ENCODE measurements at places on chromosomes 1 and 21.

DNA sequence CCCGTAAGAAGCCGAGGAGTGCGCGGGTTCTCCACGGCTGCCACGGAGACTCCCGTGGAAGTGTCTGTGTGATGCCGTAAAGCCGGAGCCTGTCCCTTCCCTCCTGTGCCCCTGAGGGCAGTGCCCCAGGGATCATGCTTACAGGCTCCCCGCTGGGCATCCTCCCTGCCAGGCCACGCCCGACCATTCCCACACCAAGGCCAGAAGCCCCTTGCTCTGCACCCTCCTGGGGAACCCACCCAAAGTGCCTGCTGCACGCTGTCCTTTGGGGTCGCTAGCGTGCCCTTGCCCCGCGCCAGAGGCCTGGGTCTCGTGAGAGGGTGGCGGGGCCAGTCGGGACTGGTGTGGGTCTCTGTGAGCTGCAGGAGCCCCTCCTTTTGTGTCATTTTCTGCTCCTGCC is 228.5 kb upstream of the C1orf174 start:
- no peak for DNase-seq

- no peak for DNase-seq
These were observed 31.7 kb upstream of the KLF17 start for GRCh38 chr1:44086692-44087474.

DNA sequence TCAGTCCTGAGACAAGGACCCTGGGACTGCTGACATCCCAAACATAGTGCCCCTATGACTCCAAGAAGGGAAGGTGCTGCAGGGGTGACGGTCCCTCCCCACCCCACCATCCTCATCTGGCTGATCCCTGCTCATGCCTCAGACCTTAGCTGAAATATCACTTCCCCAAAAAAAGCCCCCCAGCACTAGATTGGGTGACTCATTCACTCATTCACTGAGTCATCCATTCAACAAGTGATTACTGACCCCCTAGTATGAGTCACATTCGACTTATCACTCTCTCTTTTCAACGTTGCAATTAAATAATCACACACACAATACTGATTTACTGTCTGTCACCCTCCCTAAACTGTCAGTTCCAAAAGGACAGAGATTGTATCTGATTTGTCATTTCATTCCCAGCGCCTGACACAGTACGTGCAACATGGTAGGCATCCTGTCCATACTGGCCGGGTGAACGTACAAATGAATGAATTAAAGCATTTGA is 48.6 kb downstream of the HIVEP3 start:
- no peak for DNase-seq

DNA sequence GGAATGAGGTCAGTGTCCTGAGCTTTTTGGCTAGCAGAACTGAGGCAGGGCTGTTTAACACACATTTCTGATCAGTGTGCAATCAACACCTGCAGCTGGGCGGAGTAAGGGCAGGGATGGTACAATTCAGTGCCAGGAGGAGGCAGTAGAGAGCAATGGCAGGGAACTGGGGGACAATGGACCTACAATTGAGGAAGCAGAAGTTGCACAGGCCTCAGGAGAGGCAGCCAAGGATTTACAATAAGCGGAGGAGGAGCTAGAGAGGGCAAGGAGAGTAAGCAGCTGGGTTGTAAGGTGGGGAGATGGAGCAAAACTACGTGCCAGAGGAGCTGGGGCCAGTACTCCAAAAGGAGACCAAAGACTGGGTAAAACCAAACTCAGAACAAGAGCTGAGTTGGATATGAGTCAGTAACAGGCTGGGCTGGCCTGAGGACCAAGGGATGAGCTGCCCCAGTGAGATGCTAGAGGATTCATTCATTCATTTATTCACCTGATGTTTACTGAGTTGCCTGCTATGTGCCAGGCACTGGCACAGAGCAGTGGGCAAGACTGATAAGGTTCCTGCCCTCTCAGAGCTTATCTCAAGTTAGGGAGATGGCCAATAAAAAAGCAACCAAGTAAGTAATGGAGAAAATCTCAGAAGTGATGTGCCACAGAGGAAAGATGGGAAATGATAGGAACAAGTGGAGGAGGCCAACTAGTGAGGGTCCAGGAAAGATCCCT is 10.4 kb upstream of the GALE start:
- no peak for DNase-seq

DNA sequence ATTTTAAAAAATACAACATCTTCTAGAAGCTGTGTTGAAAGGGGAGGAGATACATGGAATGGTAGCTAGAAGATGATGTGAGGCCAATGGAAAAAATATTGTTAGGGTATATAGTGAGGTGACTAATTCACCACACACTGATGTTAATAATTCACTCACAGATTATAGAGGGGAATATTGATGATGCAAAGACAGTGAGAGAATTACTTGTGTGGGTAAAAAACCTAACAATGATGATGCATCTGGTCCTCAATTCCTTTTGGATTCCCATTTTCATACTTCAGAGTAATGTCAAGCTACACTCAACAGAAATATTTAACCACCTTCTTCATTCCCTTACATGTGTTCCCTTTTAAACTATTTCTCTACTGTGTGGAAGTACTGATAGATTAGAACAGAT is 169.5 kb upstream of the DPYD start:
- DNase-seq, result no peak

- no peak for DNase-seq
These were observed 24.9 kb downstream of the ZC3H11B start for GRCh38 chr1:219587801-219588561.

DNA sequence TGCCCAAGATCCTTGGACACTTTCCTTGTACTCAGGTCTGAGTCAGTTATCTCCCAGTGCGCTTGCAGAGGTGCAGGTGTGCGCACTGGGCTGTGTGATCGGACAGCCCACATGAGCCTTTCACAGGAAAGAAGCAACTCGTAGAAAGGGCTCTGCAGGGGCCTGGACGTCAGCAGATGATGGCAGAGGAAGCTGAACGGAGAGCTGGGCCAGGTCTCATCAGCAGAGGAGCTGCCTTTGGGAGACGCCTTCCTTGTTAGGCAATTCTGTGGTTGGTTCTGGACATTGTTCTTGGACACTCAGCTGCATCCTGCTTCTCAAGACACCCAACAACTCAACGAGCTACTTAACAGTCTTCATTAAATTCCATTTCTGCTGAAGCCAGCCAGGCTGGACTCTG is 7.5 kb upstream of the PROK1 start:
- no peak for DNase-seq

DNA sequence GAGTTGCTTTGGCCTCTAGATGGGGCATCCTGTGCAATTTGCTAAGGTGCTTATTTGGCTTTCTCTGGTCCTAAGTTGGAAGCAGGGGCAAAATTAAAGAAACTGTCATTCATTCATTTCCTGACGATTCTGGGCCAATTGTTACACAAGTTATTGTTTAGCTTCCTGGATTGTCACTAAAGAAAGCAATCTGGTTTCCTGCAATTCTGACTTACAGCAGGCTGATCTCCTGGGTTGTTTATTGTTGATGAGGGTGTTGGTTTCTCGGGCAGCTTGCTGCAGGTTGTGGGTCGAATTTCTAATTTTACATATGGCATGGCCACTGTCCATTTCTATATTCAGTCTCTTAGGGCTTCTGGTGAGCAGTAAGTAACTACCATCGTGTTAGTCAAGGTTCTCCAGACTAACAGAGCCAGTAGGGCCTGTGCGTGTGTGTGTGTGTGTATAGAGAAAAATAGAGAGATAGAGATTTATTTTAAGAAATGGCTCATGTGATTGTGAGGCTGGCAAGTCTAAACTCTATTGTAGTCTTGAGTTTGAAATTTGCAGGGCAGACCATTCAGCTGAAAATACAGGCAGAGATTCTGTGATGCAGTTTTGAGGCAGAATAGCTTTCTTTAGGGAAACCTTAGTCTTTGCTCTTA is 30.4 kb downstream of the CTH start:
- DNase-seq, result no peak

DNA sequence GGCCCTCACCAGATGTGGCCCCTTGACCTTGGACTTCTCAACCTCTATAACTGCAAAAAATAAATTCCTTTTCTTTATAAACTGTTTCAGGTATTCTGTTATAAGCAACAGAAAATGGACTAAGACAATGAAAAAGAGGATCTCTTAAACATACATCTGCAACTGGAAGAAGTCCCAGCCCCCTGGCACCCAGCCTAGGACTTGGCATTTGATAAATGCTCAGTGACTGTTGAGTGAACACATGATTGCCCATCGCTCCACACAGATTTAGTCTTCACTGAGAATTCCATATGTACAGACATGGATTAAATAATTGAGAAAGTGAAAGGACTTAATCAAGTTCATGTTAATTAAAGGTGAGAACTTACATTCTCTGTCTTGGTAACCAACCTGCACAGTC is 344.9 kb upstream of the RUNX1 start:
- no peak for DNase-seq

- DNase-seq, result no peak
These were observed 141.1 kb upstream of the ETV3 start for GRCh38 chr1:157279138-157279801.

DNA sequence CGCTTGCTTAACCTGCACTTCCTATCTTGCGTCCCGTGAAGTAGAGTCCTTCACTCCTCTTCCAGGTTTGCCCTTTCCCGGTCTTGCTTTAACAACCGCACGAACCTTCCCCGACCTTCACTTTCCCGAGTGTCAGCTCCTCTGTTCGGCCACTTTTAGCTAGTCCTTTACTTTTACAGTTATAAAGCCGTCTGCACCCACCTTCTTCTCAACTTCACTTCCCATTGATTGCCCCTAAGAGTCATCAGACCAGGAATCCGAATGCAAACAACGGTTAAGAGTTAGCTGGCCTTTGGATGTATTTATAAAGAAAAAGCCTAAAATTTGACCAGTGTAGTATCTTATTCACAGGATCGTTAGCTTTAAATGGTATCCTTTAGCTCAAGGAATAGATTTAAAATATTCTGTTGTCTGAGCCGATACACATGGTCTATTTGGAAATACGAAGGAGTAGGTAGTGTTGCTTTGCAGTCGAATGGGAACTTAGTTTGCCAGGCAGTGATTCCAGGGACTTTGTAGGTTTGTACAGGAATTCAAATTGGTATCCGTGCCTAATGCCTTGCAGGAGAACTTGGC is 1.4 kb downstream of the PPP2R5A start:
- no peak for DNase-seq

DNA sequence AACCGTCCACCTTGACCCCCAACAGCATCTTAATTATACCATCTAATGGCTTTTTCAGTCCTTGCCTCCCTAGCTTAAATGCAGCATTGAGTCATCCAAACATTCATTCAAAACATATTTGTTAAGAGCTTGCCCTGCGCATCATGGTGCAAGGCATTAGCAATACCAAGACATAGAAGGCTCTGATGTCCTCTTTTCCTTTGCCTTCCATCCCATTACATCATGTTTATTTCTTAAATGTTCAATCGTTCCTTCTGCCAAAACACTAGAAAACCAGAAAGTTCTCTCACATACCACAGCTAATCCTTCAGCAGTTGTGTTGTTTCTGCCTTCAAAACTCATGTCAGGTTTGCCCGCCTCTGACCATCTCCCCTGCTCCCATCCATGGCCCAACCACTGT is 29.8 kb upstream of the VTCN1 start:
- no peak for DNase-seq

GRCh38 chr1:167864392-167865032 is 49.4 kb downstream of the ADCY10 start:
- no peak for DNase-seq

- DNase-seq, result no peak
These were observed 33.2 kb upstream of the FAM163A start for GRCh38 chr1:179709841-179710329.

- DNase-seq, result no peak
These were observed 70.1 kb upstream of the CASZ1 start for GRCh38 chr1:10866321-10867093.

Measured in right cardiac atrium (tissue), 5 donors.